ENCODE measurements at places on chromosomes 2 and 18.

- DNase-seq: no peak
Observed at GRCh38 chr2:211061612-211062296, 505.4 kb downstream of the CPS1 start.

GRCh38 chr2:208594642-208595385, 188.2 kb downstream of the PTH2R start:
- no peak for DNase-seq

DNA sequence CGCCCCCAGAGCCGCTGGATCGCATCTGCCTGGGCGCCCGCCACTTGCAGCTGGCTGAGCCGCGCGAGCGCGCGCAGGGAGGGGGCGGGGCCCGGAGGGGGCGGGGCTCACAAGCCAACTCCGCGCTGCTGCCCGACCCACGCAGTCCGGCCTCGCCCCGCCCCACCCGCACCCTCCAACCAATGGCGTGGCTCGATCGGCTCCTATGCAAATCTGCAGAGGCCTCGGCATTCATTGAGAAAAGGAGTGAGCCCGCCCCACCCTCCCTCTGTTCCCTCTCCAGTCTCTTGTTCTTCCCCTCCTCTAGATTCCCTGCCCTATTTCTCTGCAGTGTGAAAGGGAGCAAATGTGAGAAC, at the start of gene ALK:
TSS of gene ALK (minus strand) at position 27 of the 356 bp plus-strand sequence. CDS start 927 bp downstream, outside the sequence.
- peak; percentile 80 for DNase-seq

DNA sequence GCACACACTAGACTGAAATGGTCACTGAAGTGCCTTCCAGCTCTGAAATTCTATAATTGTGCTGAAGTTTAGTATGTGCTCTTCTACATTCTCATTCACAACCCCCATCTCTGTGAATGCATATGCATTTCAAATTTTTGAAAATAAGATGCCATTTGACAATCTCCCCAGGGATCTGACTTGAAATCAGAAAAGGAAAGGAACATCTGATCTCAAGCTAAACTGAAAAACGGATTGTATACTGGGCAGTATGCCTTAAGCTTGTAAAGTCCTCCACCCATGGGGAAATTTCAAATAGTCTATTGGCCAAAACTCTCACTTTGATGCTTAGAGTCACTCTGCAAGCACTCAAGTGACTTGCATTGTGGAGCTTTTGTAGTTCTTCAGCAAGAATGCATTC, 22.9 kb downstream of the FAP start:
- no peak for DNase-seq

DNA sequence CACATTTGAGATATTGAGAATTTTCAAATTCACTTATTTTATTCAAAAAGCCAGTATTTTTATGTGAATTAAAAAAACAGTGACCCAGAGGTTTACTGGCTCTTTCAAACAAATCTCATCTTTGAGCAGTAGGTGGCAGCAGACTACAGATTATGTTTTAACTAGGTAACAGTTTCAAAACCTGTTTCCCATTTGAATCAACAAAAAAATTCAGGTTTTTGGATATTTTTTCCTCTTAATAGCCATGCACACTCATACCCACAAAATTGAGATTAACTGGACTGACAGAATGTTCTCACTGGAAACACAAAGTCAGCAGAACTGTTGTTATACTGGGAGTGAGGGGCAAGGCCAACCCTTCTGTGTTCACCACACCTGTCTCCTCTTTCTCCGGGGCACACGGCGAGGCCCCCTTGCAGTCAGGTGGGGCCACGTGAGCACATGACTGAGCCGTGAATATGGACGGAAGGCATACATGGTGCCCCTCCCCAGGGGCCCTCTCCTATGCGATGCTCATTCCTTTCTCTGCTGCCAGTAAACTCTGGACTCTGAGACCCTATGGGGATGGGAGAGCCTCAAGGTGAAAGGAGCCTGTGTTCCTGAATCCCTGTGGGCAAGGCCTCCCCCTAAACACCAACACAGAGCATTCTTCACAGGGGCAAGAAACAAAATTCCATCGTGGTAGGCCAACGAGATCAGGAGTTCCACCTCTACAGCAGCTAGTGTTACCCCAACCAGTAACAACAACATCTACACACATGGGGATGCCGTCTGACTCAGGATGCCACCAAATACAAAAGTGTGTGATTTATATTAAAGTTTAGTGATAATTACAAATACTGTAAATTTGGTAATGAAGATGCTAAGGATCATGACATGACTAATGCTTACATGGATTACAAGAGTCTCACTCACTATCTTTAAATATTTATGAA, 80.4 kb downstream of the LPIN2 start:
- peak; percentile 60 for DNase-seq

DNA sequence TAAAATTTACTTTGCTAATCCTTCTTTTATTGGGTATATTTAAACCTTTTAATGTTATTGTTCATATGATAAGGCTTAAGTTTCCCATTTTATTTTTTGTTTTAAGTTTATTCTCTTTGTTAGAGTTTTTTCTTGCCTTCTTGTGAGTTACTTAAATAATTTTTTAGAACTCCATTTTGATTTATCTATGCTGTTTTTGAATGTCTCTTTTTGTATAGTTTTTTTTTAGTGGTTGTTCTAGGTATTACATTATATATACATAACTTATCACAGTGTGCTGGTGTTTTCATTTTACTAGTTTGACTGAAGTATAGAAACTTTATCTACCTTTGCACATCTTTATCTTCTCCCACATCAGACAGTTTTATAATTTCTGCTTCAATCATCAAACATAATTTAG, 49.4 kb upstream of the TGFA start:
- no peak for DNase-seq

GRCh38 chr2:200144571-200144970, 161.9 kb upstream of the SPATS2L start:
- DNase-seq: no peak

GRCh38 chr2:235279965-235280364, 213.9 kb upstream of the AGAP1 start:
- DNase-seq: no peak

DNA sequence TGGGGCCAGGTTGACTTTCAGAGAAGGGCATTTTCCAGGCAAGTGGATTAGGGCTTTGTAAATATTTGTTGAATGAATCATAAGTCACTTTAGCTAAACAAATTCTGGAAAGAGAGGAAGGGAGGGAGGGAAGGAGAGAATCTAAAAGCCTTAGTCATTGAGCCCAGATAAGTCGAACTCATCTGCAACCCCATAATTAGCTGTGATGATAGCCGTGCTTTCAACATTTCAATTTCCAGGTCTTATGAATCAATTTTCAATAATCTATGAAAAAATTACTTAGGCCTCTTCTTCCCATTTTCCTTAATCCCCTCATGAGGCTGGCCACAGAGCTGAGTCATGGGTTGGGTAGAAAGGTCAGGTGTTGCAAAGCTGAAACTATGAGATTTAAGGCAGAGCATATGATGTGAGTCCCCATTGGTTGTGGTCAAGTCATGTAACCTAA, 111.9 kb upstream of the MAPRE2 start:
- peak; percentile 84 for DNase-seq

DNA sequence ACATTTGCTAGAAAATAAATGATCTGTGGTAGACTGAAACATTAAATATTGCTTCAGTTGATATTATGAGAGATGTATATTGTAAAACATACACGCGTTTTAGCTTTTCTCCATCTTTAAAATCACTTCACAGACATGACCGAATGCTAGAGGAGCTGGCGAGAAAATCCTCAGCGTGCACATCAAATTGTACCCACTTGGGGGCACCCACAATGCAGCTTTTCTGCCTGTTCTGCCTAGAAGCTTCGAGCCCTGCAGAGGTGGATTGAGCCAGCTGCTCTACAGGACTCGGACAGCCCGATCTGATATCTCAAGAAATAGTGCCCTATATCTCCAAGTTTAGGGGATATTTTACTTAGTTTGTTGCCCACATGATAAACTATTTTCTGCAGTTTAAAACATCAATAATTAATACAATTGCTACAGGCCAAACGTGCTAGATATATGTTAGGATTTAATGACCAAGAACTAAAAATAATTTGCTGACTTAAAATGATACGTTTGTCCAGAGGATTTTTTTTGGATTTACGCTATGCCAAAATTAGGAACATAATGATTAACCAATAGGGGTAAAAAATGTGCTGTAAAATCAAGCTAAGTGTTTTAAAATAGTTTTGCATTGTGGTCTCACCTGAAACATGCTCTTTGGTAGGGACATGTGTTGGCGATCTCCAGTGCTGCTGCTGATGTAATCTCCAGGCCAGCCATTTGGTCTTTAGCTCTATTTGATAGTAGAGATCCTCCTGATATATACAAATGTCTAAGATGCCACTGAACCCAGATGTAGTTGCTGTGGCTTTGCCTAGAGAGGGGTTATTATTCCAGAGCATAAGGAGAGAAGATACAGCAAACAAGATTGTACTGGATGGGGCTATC, 22.3 kb upstream of the ATP5MC3 start:
- peak; percentile 62 for DNase-seq

DNA sequence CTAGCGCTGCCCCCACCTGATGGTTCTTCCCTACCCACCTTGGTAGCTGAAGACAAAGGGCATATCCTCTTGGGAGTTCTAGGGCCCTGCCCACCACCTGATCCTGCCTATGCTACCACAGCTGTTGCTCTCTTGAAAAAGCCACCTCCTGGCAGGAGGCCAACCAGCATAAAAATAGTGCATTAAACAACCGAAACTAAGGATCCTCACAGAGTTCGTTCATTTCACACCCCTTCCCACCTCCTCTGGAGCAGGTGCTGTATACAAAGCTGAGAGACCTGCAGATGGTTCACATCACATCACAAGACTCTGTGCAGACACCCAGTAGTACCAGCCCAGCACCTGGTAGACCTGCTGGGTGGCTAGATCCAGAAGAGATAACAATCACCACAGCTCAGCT, 1348.0 kb upstream of the TMEFF2 start:
- DNase-seq: no peak

- DNase-seq: no peak
Observed at GRCh38 chr2:102149644-102150455, 7.3 kb downstream of the IL1R1 start.

GRCh38 chr18:3875376-3875775, 425.4 kb downstream of the TGIF1 start:
- DNase-seq: no peak

DNA sequence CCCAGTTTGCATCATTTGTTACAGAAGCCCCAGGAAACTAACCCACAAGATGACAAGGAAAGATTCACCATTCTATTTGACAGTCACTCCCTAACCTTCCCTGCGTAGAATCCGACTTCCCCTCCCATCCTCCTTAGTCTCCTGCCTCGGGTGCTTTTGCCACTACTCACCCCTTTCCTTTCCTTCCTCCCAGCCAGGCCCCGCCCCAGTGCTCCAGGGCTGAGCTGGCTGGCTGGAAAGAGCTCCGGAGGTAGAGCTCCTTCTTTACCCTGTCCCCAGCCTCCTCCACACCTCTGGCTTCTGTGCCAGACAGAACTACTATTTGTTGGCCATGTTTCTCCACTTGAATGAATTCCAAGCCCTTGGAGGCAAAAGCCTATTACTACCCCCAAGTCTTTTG, 317.6 kb upstream of the NCKAP5 start:
- peak; percentile 34 for DNase-seq

DNA sequence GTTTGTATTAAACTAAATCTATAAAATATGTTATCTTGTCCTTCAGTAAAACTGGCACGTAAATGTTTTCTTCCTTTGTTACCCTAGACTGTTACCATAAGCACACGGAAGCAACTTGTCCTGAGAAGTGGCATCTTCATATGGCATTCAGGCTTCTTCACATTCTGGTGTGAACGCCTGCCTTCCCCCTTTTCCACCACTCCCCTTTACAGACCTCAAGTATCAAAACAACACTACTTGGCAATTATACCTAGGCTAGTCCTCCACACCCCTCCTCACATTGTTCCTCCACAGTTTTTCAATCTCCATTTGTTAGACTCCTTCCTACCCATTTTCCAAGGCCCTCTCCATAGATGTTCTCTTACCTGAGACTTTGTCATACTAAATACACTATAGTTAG, 2.9 kb downstream of the MEX3C start:
- DNase-seq: no peak

GRCh38 chr2:151973901-151974199, 125.0 kb downstream of the CACNB4 start:
- peak; percentile 48 for DNase-seq

DNA sequence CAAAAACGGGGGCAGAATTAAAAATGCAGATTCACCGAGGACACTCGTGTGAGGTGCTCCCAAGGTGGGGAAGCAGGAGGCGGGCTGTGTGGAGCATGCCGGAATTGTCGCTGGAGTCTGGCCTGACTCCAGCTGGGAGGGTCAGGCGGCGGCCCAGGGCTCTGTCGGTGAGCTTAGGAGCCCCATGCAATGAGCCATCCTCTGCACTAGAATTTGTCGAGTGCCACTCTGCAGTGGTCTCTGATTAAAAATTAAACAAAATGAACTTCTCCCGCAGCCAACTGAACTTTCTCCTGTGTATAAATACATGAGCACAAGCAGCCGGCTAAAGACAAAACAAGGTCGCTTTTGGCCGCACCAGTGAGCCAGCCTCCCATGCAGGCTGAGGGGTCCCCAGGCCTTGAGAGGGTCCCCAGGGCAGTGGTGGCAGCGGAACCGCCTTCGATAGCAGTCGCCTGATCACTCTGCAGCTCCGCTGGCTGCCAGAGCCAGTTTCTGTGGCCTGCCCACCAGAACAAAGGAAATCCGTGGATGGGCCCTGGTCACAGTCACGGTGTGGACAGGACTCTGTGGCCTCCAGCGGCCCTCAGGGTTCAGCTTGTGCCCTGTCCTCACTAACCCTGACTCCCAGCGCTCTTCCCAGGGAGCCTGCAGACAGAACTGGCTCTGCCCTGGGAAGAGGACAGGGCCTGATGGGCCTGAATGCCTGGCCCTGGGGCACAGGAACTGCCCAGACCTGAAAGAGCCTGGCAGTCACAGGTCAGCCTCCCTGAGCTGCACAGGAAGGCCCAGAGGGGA, 201.3 kb downstream of the EIPR1 start:
- no peak for DNase-seq

DNA sequence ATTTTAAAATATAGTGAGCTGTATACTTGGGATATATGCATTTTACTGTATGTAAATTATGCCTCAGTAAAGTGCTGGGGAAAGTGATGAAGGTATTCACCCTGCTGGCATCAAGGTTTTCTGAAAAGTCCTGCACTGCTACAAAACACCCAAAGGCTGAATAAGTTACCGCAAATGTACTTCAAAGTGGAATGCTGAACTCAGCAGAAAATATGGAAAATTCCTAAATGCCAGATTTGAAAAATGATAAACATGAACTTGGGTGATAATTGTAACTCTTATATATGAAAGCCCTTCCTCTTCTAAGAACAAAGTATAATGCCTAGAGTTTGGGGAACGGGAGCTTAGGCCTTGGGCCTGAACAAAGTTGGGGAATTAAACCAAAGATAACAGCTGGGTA, 133.0 kb downstream of the GALNT1 start:
- no peak for DNase-seq

- no peak for DNase-seq
Observed at GRCh38 chr2:151230627-151231140, 31.0 kb downstream of the RBM43 start.

DNA sequence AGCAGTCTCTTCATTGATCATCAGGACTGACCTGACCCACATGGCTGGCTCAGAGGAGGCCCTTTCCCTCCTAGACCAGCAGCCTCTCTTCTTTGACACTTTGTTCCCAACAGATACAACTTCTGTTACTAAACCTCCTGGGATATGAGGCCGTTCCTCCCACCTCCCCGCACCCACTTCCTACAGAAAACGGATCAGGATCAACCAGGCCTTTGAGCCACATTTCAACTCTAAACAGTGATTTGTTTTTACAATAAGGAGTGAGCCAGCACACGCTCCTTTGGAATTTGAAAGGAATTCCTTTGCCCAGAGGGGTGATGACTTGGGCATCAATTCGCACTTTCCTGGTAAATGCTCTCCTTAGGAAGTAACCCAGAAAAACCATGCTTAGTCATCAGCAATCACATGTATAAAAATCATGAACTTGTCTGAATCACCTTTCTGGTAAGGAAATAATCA, 180.4 kb downstream of the FAM124B start:
- peak; percentile 98 for DNase-seq
